Panc1 (cell line): ENCODE measurements at places on chromosomes 7 and 10. TPM values are rescaled to one million over a fixed set of nuclear protein-coding genes. Genes with fewer than 3 reads are reported as not detected.

GRCh38 chr7:80277434-80278427 lies 143.1 kb downstream of the GNAI1 start:
- no peak for DNase-seq

DNA sequence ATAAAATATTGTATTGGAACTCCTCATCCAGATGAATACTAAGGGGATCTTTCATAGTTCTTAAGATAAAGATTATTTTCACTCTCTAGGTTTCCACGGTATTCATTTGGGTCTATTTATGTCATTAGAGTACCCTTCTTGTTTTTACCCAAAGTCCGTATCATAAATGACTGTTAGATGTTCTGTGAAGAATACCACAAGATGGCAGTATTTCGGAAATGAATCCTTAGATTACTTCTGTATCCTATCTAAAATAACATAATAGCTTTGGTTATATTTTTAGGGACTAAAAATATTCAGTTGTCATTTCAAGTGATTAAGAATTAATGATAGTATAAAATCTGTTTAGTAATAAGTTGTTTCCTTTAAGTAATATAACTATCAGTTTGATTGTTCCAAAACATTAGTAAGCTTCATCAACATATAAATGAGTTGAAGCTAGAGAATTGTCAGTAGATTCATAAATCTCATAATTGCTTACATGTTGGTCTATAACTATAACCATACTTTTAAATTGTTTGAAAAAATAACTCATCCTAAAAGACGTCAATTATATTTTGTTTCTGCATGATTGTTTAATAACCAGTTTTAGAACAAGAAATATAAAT lies 337.5 kb upstream of the KCND2 start:
- DNase-seq: peak; percentile 18

DNA sequence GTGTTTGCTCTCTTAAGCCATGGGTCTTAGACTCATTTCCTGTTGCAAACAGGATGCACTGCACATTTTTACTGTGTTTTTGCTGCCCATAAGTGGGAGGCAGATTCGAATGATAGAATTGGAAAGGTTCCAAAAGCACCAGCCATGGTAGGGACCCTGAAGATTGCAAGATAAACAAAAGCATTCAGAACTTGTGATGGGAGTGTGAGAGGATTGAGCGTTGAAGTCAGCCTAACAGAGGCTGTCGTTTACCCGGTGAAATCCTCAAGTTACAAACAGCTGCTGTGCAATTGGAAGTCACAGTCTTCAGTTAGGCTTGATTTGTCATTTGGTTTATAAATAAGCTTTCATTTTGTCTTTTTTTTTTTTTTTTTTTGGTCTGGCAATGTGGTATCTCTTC lies 192.7 kb upstream of the MKI67 start:
- DNase-seq: no peak

DNA sequence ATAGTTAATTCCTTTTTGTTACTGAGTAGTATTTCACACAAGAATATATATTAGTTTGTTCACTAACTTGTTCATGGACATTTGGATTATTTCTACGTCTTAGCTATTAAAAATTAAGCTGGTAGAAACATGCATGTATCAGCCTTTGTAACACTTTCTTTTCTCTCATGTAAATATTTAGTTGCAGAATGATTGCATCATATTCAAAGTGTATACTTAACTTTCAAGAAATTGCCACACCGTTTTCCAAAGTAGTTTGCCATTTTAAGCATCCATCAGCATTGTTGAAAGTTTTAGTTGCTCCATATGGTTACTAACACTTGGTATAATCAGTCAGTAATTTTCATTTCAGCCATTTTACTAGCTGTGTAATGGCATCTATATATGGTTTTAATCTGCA lies 666.9 kb downstream of the NXPH1 start:
- no peak for DNase-seq

DNA sequence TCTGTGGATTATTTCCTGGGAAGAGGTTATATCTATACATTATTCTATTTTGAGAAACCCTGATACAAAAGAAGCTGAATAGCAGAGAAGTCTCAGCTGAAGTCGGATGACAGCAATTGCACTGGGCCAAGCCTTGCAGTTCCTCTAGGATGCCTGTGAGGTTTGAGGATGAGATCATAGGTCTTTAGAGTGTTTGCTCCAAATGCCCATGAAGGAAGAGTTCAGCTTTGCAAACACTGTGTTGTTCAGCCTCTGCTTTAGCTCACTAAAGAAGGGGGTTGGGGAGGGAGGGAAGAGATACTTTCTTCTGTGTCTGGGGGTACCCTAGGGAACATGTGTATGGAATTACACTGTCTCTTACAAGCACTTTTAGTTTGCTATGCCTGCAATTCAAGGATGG lies 282.5 kb upstream of the NRP1 start:
- no peak for DNase-seq

GRCh38 chr10:23314835-23315239 lies 29.8 kb downstream of the C10orf67 start:
- no peak for DNase-seq

DNA sequence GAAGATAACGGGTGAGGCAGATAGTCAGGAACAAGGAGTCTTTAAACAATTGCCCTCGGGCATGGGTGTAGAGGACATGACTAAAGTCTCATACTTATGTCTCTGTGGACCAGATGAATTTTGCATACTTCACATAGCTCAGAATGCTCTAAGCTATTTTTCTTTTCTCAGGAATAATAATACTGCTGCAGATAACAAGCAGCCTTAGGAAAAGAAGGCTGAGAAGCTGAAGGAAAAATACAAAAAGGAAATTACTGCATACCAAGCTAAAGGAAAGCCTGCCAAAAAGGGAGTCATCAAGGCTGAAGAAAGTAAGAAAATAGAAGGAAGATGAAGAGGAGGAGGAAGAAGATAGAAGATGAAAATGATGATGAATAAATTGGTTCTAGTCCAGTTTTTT lies 13.4 kb upstream of the ERCC6 start:
- DNase-seq: no peak

GRCh38 chr10:639001-639750 lies 50.3 kb downstream of the DIP2C start:
- DNase-seq: no peak

GRCh38 chr10:91191584-91191919 lies 28.9 kb upstream of the PCGF5 start:
- no peak for DNase-seq

GRCh38 chr7:102912742-102913141 lies at the start of gene LRRC17:
Gene LRRC17, plus strand, starts transcription at chr7:102913000. Its CDS starts 20,914 bp downstream, at chr7:102933914.
- DNase-seq: no peak

- no peak for DNase-seq
Observed at GRCh38 chr10:98038288-98038687, 7.9 kb upstream of the CRTAC1 start.

GRCh38 chr7:33721895-33722294 lies 183.4 kb upstream of the BMPER start:
- DNase-seq: no peak

DNA sequence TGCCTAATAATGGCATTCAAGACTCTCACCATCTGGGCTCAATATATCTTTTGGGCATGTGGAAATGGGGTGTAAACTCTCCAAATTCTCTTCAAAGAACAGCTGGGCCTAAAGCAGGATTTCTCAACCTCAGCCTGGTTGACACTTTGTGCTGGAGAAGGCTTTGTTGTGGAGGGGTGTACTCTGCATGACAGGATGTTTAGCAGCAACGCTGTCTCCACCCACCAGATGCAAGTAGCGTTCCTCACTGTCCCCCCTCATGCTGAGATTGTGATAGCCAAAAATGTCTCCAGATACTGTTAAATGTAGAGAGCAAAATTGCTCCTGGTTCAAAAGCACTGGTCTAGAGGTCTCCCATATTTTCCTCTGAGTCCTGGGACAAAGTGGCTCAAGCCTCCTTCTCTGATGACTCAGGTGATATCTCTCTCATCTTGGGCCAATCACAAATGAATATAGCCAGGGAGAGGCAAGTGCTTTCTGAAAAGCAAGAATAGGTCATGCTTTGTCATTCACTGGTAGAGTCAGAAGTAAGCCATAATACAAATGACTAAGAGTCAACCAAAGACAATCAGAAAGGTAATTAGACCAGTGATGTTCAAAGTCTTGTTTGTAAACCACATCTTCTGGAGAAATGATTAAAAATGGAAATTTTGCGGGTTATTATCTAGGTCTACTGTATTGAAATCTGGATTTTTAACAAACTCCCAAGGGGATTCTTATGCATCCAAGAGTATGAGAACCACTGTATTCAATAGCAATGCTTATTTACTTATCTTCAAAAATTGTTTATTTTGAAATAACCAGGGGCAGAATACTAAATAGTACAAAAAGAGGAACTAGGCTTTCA lies 330.8 kb downstream of the PTEN start:
- no peak for DNase-seq

GRCh38 chr7:266851-267840 lies 22.8 kb upstream of the FOXL3 start:
- no peak for DNase-seq

DNA sequence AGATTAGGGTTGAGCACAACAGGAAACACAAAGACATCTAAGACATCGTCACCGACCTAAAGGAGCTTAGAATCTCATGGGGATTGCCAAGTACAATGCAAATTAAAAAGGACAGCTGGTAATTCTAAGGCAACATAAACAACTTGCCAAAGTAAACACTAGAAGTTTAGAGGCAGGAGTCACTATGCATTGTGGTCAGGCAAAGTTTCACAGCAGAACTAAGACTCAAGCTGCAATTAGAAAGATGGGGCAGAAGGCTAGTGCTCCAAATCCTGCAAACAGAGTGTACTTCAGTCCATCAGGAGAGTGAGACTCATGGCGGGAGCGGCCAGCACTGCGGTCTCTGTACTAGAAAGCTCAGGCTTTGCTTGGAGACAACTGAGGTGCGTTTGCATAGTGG lies 52.7 kb downstream of the HIPK2 start:
- peak; percentile 52 for DNase-seq

GRCh38 chr7:117053432-117053831 lies 100.1 kb downstream of the ST7 start:
- no peak for DNase-seq

- no peak for DNase-seq
Observed at GRCh38 chr7:105897999-105898398, 21.6 kb upstream of the ATXN7L1 start.

DNA sequence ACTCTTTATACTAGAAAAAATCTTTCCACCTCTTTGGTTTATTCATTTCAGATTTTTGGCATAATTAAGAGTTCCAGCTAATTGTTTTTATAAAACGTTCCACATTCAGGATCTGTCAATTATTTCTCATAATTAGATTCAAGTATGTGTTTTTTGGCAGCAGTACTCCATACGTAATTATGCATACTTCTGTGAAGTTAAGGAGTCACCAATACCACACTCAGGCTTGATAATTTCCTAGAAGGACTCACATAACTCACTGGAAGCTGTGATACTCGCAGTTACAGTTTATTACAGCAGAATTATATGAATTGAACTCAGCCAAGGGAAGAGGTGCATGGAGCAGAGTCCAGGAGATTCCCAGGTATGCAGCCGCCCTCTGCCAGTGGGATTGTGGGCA lies 290.5 kb upstream of the AKR1E2 start:
- DNase-seq: no peak

GRCh38 chr7:20064974-20065862 lies 152.0 kb downstream of the MACC1 start:
- DNase-seq: no peak

GRCh38 chr10:86244297-86245014 lies 122.1 kb downstream of the GRID1 start:
- no peak for DNase-seq

DNA sequence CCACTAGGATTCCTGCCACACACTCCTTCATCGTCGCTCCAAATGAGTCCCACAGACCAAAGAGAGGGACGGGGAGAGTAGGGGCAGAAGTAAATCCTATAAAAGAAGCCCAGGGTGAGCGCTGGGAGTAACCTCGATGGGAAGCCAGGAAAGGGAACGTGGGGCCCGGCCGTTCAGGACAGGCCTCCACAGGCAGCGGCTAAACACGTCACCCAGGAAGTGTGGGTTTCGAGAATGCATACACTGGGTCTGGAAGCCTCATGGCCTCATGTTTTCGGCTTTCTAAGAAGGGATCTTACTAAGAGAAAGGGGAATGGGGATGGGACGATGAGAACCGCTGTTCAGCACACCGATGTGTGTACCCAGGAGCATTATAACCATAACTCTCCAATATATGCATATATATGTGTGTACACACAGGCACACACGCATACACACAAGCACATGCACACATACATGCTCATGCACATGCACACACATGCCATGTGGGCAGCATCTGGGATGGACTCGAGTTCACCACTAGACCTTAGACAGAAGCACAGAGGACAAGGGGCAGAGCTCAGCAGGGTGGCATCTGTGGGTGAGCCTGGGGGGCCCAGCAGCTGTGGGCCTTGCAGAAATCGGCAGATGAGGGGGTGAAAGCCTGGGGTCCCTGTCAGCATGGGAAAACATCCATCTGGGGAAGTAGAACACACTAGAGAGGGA lies 14.8 kb upstream of the CNPY1 start:
- DNase-seq: no peak

FIGNL1 gene
- 28.0 TPM for total RNA-seq

ARPC1A gene
- 253 TPM for total RNA-seq

CHRM2 gene
- total RNA-seq: not detected

PPIA gene
- total RNA-seq: 3,706 TPM

GPR37 gene
- 1.3 TPM for total RNA-seq

ANKRD22 gene
- total RNA-seq: 0.15 TPM

SUGCT gene
- 3.1 TPM for total RNA-seq

STEAP2 gene
- 4.1 TPM for total RNA-seq

UTF1 gene
- not detected for total RNA-seq

CCL24 gene
- not detected for total RNA-seq

C10orf105 gene
- not detected for total RNA-seq

SDK1 gene
- 47.4 TPM for total RNA-seq
